ENCODE measurements at places on chromosomes 16 and 17. TPM values are rescaled to one million over a fixed set of nuclear protein-coding genes. Genes with fewer than 3 reads are reported as not detected.
A peak's percentile ranks its signal among the peaks of the same experiment; 100 is the strongest.

Gene TMEM132E
- total RNA-seq, result not detected

Gene RAB11FIP3
- total RNA-seq, result 17.0 TPM

Gene CBLN1
- not detected for total RNA-seq

Gene PHOSPHO1
- total RNA-seq, result not detected

Gene CFAP97D1
- not detected for total RNA-seq

Gene TBC1D3
- not detected for total RNA-seq

Gene HCRT
- total RNA-seq, result not detected

Gene MYH13
- total RNA-seq, result not detected

Gene KRT31
- not detected for total RNA-seq

Gene NECAB2
- not detected for total RNA-seq

Gene WNT3
- total RNA-seq, result 0.12 TPM

Gene PRDM7
- total RNA-seq, result not detected

Gene OSBPL7
- 12.8 TPM for total RNA-seq

Gene EPX
- total RNA-seq, result not detected

Gene ZNF205
- 0.21 TPM for total RNA-seq

Gene KCNH4
- 0.43 TPM for total RNA-seq

Gene OR1F1
- not detected for total RNA-seq

DNA sequence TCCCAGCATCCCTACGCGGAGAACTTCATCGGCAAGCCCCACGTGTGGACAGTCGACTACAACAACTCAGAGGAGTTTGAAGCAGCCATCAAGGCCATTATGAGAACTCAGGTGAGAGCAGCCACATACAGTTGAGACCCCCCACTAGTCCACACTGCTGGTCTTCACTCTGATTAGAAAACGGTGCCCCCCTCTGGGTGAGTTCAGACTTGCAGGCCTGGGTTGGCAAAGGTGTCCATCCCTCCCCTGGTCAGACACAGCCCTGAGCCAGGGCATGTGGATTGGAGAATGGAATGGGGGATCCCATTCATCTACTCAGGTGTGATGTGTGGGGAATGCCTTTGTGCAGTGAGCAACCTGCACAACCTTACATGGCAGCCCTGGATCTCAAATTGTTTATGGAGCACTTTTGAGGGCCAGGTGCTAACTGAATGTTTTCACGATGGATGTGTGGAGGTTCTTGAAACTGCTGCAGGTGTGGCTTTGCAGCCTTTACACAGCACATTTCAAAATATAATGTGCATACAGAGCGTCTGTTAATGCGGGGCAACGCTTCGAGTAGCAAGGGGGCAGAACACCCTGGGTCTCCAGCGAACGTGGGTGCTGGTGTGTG, 72.6 kb downstream of the MGAT5B start:
- H3K27me3 ChIP-seq, result no peaks in the 10 kb centered on the region
- no peaks in the 10 kb centered on the region for H3K4me1 ChIP-seq
- H3K36me3 ChIP-seq, result no peaks in the 10 kb centered on the region
- H3K4me3 ChIP-seq, result no peak overlapping the region

- no peaks in the 10 kb centered on the region for H3K36me3 ChIP-seq
- no peaks in the 10 kb centered on the region for H3K27me3 ChIP-seq
- H3K4me3 ChIP-seq, result no peak overlapping the region
- H3K4me1 ChIP-seq, result no peaks in the 10 kb centered on the region
Measured at GRCh38 chr16:52350031-52350642, 196.8 kb downstream of the TOX3 start.

- peaks cover 5% of the 10 kb centered on the region for H3K4me1 ChIP-seq
- no peak overlapping the region for H3K4me3 ChIP-seq
- no peaks in the 10 kb centered on the region for H3K36me3 ChIP-seq
- DNase-seq, result no peak
- peaks cover 72% of the 10 kb centered on the region for H3K27me3 ChIP-seq
Measured at GRCh38 chr16:86496262-86496928, 13.9 kb upstream of the FOXF1 start.

DNA sequence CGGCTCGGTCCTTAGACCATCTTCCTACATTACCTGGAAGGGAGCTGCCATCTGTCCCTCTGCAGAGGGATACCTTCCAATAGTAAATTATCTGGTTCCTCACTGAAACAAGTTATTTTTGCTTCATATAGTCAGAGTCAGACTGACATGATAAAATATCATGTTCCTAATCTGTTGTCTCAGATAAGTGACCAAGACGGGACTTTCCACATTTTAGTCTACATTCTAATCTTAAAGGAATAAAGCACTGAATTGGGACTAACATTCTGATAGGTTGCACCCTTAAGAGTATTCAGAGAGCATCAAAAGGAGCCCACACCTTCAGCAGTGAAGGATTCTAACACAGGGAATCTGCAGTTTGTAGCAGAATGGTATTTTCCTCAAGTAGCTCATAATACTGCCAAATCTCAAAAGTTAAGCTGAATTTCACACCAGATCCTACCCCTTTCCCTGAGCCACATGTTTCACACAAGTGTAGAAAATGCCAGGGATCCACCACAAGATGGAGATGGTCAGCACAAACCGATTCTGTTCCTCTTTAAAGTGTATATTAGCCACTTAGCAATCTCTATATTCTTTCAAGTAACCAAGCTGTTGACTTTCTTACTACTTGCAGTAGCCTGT, 13.4 kb downstream of the GINS2 start:
- no peaks in the 10 kb centered on the region for H3K27me3 ChIP-seq
- DNase-seq, result no peak
- H3K36me3 ChIP-seq, result peaks cover 57% of the 10 kb centered on the region
- H3K4me3 ChIP-seq, result no peak overlapping the region

GRCh38 chr16:50276801-50277555, 10.6 kb downstream of the ADCY7 start:
- peak; percentile 52 for DNase-seq
- H3K4me3 ChIP-seq, result peak overlapping the region; percentile 30
- peaks cover 92% of the 10 kb centered on the region for H3K4me1 ChIP-seq
- peak overlapping the region; percentile 89 for H3K27ac ChIP-seq
- H3K27me3 ChIP-seq, result no peaks in the 10 kb centered on the region

- H3K4me1 ChIP-seq, result no peaks in the 10 kb centered on the region
- H3K4me3 ChIP-seq, result no peak overlapping the region
- peaks cover 9% of the 10 kb centered on the region for H3K27me3 ChIP-seq
- DNase-seq, result no peak
- H3K27ac ChIP-seq, result no peak overlapping the region
Measured at GRCh38 chr17:43732958-43733357, 25.6 kb downstream of the SOST start.

- no peak overlapping the region for H3K27ac ChIP-seq
- no peak for DNase-seq
- H3K27me3 ChIP-seq, result no peaks in the 10 kb centered on the region
- H3K36me3 ChIP-seq, result no peaks in the 10 kb centered on the region
- H3K4me3 ChIP-seq, result no peak overlapping the region
Measured at GRCh38 chr16:68954911-68955635, 111.7 kb downstream of the TANGO6 start.

DNA sequence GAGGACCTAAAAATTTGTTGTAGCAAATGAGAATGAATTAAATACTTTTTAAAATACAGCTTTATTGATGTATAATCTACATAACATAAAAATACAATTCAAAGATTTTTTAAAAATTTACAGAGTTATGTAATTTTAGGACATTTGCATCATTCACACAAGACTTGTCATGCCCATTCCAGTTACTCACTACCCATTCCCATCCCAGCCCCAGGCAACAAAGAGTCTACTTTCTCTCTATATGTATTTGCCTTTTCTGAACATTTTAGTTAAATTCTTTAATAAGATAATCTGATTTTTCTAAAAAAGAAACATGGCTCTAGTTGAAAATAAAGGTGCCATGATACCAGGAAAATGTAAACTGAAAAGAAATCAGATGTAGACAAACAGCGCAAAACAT, 354.2 kb downstream of the PMP22 start:
- peaks cover 10% of the 10 kb centered on the region for H3K27me3 ChIP-seq
- no peak overlapping the region for H3K27ac ChIP-seq
- H3K4me1 ChIP-seq, result no peaks in the 10 kb centered on the region
- no peak for DNase-seq

DNA sequence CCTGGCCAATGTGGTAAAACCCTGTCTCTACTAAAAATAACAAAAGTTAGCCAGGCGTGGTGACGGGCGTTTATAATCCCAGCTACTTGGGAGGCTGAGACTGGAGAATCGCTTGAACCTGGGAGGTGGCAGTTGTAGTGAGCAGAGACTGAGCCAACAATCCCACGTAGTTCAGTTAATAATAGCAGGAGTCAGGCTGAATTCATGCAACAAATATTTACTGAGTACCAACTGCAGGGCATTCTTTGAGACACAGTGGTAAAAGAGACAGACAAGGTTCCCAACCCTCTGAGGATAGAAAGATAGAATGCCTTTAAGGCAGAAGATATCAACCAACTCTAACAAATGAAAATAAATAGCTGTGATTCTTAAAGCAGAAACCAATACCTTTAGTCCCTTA, 39.1 kb downstream of the SPOP start:
- no peak for DNase-seq
- peaks cover 47% of the 10 kb centered on the region for H3K4me1 ChIP-seq
- no peak overlapping the region for H3K4me3 ChIP-seq
- peaks cover 21% of the 10 kb centered on the region for H3K36me3 ChIP-seq
- H3K27ac ChIP-seq, result no peak overlapping the region

DNA sequence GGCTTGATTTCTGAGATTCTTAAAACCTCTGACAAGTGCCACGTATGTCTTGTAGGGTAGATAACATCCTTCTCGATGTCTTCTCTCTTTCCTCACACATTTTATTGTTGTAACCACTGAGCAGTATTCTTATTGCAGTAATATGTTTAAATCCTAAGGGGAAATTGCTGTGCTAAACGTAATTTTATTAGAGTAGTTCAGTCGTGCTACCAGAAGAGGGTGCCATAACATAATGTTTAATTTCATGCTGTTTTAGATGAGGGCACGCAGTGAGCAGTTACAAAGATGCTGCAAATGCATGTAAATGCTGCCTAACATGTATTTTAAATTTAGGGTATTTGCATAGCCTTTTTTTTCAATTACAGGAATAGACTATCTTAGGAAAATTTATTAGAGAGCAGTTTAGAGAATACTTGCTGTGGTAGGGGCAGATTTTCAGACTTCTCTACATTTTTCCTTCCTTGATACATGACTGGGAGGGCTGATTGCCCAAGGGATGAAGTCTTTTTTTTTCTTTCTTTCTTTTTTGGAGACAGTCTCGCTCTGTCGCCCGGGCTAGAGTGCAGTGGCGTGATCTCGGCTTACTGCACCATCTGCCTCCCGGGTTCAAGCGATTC, 51.7 kb downstream of the GAN start:
- H3K27ac ChIP-seq, result no peak overlapping the region
- no peak for DNase-seq
- no peaks in the 10 kb centered on the region for H3K4me1 ChIP-seq
- H3K4me3 ChIP-seq, result no peak overlapping the region
- H3K36me3 ChIP-seq, result peaks cover 27% of the 10 kb centered on the region

DNA sequence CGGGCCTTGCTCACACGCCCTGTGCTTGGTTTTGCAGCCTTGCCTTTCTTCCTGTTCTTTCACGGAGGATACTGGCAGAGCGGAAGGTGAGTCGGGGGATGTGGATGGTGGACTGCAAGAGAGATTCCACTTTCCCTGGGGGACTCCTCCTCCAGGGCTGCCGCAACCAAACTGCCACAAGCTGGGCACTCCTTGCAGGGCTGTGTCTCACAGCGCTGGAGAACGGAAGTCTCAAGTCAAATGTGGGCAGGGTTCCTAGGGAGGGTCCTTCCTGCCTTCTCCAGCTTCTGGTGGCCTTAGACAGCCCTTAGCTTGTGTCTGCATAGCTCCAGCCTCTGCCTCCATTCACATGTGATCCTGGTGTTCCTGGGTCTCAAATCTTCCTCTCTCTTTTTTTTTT, 11.4 kb upstream of the BIRC5 start:
- no peak overlapping the region for H3K4me3 ChIP-seq
- peaks cover 5% of the 10 kb centered on the region for H3K4me1 ChIP-seq
- no peaks in the 10 kb centered on the region for H3K27me3 ChIP-seq
- no peak for DNase-seq
- peaks cover 5% of the 10 kb centered on the region for H3K36me3 ChIP-seq

DNA sequence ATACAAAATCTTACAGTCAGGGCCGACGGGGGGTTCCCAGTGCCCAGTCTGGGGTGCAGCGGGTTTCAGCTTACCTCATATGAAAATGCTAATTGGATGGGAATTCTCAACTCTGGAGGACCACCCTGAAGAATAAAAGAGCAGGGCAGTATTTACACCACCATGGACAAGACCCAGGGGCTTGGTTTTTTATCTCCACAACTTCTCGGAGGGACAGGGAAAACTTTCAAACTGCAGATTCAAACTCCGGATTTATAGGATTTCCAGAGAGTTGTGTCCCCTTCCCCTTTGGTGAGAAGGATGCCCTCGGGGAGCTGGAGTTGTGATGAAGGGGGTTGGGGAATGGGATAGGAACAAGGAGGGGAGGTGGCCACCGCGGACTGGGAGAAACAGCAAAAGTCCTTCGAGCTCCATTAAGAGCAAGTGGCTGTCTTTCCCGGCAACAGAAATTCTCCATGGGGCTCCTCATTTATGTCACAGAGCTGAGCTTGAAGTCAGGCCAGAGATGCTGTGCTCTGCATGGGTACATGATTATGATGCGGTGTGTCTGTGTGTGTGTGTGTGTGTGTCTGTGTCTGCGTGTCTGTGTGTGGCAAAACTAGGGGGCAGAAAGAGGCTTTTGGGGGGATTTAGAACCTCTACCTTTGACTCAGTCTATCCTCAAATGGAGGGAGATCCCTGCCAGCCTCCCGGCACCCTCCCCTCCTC, 15.7 kb downstream of the FOXL1 start:
- peaks cover 6% of the 10 kb centered on the region for H3K4me1 ChIP-seq
- no peaks in the 10 kb centered on the region for H3K36me3 ChIP-seq
- DNase-seq, result no peak
- H3K4me3 ChIP-seq, result no peak overlapping the region
- peaks cover 37% of the 10 kb centered on the region for H3K27me3 ChIP-seq

GRCh38 chr17:17675925-17676534, 5.2 kb upstream of the RAI1 start:
- peaks cover 22% of the 10 kb centered on the region for H3K4me1 ChIP-seq
- H3K27me3 ChIP-seq, result no peaks in the 10 kb centered on the region
- no peaks in the 10 kb centered on the region for H3K36me3 ChIP-seq
- no peak overlapping the region for H3K27ac ChIP-seq
- H3K4me3 ChIP-seq, result no peak overlapping the region
- DNase-seq, result peak; percentile 45

GRCh38 chr17:48616717-48617470, 1.8 kb upstream of the HOXB8 start:
- peaks cover 77% of the 10 kb centered on the region for H3K27me3 ChIP-seq
- no peak for DNase-seq
- no peaks in the 10 kb centered on the region for H3K36me3 ChIP-seq

GRCh38 chr17:18961634-18962493, 9.9 kb downstream of the SLC5A10 start:
- H3K27ac ChIP-seq, result no peak overlapping the region
- H3K4me3 ChIP-seq, result no peak overlapping the region
- no peaks in the 10 kb centered on the region for H3K36me3 ChIP-seq
- H3K27me3 ChIP-seq, result no peaks in the 10 kb centered on the region
- peak; percentile 34 for DNase-seq

GRCh38 chr16:27359051-27359450, 42.9 kb upstream of the IL21R start:
- peaks cover 29% of the 10 kb centered on the region for H3K4me1 ChIP-seq
- H3K36me3 ChIP-seq, result peaks cover 92% of the 10 kb centered on the region
- DNase-seq, result no peak
- no peaks in the 10 kb centered on the region for H3K27me3 ChIP-seq
- no peak overlapping the region for H3K4me3 ChIP-seq

Measured in activated CD4-positive, alpha-beta T cell treated with anti-CD3 and anti-CD28 coated beads for 36 hours (primary cell).